ENCODE measurements at places on chromosomes 7 and 10.

DNA sequence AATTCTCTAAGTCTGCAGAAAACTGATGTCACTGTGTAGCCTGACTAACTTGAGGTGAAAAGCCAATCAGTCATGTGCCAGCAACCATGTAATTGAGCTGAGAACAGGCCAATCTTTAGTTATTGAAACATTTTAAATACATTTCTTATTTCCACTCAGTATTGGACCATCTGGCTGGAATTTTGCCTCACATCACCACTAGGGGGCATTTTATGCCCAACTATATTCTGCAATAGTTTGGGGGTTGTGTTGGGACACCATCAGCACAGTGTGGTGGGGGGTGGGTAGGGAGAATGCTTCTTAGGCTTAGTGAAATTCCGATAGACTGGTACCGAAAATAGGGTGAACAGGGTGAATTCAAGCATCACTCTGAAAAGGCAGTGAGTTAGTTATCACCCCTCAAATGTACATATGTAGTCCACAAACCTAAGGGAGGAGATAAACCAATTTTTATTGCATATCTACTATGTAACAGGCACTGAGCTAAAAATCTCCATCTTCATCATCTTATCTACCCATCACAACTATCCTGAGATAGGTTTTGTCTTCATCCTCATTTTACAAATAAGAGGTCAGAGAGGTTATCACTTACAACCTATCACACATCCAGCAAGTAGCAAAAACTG is 17.8 kb downstream of the NPSR1 start:
- DNase-seq = peak; percentile 24

GRCh38 chr7:55569269-55569663 is 3.0 kb downstream of the VOPP1 start:
- DNase-seq = no peak

- DNase-seq = no peak
These were observed 1619.6 kb upstream of the LRRTM3 start for GRCh38 chr10:65306201-65306600.

DNA sequence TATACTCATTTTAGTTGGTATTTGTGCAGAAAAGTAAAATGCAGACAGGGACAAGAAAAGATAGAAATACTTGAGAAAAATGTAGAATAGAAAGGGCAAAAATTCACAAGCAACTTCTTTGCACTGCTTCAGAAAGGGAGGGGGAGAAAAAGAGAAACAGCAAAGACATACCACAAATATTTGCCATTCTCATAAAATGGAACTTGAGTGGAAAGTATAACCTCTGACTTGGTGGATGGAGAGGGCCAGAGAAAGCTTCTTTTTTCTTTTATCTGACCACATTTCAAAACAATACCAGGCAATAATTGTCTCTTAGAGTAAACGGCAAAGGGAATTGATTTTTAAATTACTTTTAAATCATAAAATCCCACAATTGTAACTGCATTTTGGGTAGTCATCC is 35.8 kb upstream of the TRUB1 start:
- DNase-seq = peak; percentile 62

DNA sequence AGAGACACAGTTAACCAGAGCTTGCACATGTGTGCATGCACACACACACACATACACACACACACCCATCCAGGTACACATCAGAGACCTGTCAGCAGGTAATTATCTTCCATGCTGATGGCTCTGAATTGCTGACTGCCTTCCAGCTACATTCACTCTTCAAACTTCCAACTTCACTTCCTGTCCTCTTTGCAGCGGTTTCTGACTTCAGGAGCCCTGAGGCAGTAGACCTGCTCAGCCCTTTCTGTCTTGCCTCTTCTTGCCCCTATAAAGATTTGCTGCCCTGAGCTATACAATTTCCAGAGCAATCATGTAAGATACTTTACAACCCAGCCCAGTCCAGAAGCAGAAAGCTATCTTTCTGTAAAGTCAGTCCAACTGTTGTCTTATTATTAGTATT is 310.2 kb downstream of the FGFR2 start:
- no peak for DNase-seq

- no peak for DNase-seq
These were observed 20.7 kb downstream of the GARIN1A start for GRCh38 chr7:128692623-128693270.

GRCh38 chr10:112356686-112357085 is 17.2 kb upstream of the ACSL5 start:
- no peak for DNase-seq

All from fibroblast of skin of back (primary cell).